ENCODE measurements at places on chromosomes 4 and X. TPM values are rescaled to one million over a fixed set of nuclear protein-coding genes. Genes with fewer than 3 reads are reported as not detected.

KIAA1210 gene
- not detected for total RNA-seq

ZXDB gene
- total RNA-seq, result 0.03 TPM

SMIM31 gene
- total RNA-seq, result 0.25 TPM

CDX4 gene
- total RNA-seq, result not detected

BMPR1B gene
- total RNA-seq, result 0.03 TPM

YIPF7 gene
- not detected for total RNA-seq

CXCL6 gene
- 2.3 TPM for total RNA-seq

BTK gene
- not detected for total RNA-seq

CNGA1 gene
- total RNA-seq, result 6.5 TPM

HSPA4L gene
- 8.1 TPM for total RNA-seq

CDS1 gene
- 11.6 TPM for total RNA-seq

- DNase-seq, result no peak
Measured at GRCh38 chr4:83651846-83652245, 115.9 kb downstream of the GPAT3 start.

DNA sequence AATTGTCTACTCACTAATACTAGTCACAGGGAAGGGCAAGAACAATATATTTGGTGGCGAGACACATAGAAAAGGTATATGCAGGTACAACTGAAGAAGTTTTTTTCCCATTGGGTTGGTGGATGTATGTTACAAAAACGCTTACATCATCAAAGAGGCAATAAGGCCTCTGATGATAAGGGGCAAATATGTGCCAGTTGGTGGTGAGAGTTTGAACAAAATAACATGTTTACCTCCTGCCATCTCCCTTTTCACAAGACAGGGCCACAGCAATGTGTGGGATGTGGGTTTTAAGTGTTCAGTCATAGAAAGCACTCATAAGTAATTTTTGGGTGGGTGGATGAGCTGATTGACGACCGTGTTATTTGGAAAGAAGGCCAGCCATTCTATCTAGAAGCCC is 41.7 kb downstream of the PAGE2 start:
- no peak for DNase-seq

DNA sequence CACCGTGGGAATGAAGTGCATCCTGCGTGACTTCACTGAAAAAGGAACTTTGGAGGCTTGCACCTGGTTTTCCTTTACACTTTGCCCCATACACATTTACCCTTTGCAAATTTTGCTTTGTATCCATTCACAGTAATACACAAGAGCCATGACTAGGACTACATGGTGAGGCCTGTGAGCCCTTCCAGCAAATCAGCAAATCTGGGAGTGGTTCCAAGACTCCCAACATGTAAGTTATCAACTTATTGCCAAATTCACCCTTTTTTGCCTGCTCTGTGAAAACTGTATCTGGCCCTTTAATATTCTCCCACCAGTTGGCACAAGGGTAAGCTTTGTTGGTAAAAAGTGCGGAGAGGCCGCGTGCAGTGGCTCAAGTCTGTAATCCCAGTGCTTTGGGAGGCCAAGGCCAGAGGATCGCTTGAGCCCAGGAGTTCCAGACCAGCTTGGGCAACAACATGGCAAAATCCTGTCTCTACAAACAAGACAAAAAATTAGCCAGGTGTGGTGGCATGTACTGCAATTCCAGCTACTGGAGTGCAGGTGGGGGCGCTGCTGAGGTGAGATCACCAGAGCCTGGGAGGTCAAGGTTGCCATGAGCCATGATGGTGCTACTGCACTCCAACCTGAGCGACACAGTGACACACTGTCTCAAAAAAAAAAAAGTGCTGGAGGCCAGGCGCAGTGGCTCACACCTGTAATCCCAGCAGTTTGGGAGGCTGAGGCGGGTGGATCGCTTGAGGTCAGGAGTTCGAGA is 5.0 kb downstream of the PRMT9 start:
- DNase-seq, result peak; percentile 7

DNA sequence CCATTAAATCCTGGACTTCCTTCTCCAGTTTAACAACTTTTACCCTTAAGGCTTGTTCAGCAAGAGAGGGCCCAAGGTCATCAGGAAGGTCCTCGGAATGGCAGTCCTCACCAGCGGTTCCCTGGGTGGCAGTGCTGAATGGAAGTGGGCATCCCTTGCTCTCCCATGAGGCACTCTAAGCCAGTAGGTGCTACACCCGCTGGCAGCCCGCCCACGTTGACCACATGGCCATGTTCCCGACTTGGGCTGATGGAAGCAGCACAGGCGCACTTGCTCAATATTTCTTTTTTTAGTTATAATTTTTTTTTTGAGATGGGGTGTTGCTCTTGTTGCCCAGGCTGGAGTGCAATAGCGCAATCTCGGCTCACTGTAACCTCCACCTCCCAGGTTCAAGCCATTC is 277.9 kb downstream of the ZC4H2 start:
- DNase-seq, result no peak

DNA sequence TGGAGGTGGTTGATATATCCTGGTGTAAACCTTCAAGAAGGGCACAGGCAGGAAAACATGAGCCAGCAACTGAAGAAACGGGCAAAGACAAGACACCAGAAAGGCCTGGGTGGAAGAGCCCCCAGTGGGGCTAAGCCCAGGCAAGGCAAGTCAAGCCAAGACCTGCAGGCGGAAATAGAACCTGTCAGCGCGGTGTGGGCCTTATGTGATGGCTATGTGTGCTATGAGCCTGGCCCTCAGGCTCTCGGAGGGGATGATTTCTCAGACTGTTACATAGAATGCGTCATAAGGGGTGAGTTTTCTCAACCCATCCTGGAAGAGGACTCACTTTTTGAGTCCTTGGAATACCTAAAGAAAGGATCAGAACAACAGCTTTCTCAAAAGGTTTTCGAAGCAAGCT is 7.2 kb downstream of the ZFP42 start:
- no peak for DNase-seq

- DNase-seq, result no peak
Measured at GRCh38 chr4:130424211-130424610, 1328.3 kb downstream of the C4orf33 start.

DNA sequence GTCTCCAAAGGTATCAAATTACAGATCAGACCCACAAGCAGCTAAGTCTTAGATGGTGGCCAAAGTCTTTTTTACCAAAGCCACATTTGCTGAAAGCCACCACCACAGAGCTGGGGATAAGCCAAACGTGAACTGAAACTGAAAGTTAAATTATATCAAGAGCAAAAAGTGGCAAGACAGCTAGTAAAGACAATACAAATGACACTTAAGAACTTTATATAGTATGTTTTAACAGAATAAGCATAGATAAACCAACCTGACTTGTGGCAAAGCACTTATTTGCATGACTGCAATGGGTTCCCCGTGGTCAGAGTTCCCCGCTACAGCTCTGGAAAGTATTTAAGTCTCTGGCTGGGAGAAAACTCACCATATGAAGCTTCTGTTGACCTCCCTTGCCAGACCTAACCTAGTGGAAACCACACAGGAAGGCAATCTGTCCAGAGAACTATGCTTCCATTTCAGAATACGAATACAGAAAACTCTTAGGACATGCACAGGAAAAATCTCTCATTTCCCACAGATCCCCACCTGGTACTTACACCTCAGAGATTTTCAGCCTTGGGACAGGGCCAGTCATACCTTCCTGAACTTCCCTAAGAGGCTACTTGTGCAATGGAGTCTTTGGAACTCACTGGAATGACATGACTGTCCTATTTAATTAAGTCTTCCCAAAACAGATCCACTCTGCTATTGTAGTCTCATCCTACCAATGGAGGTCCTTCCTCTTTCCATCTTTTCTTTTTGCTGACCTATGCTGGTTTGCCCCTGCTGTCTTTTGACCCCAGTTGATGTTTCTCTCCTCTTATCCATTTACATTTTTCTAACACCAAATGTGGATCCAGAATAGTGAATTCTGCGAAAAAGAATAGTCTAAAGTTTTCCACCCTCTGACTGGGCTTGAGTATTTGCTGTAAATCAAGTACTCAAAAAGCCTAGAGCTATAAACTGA is 225.1 kb downstream of the NR3C2 start:
- no peak for DNase-seq

DNA sequence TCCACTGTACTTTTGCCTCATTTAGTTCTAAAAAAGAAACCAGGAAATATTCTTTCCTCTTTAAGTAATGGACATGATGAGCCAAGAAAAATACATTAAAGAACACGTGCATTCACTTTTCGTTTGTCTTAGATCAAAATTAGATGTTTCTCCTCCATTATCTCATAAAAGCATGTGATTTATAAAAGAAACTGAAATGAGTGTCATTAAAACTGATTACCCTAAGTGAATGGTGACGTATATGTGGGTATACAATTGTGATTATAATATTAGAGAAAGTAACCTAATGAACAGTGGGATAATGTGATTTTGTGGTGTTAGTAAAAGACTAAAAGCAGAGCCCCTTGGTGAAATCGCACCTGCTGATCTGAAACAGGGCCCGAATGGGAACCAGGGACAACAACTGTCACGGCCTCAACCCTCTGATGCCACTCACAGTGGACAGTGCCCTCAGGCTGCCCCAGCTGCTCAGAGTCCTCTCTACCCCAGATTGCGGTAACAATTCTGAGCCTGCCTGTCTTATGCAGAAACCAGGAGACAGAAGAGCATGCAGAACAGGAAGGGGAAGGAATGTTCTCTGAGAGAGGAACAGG is 25.7 kb upstream of the HS6ST2 start:
- no peak for DNase-seq

DNA sequence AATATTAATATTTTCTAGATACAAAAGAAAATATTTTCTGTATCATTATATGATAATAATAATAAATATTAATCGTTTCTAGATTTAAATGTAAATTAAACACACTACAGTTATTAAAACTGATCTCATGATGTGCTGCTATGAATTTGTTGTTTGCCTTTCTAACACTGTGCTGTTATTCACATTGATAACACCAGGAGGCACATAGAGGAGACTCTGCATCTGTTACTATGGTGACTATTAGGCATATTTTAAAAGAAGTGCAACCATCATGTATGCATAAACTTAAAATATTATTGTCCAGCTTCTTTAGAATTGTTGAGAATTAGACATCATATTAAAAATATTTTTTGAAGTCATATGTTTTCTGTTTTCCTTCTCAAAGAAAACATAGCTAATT is 11.8 kb upstream of the PDGFC start:
- DNase-seq, result no peak

GRCh38 chr4:41696763-41697162 is 51.8 kb downstream of the PHOX2B start:
- DNase-seq, result no peak

- DNase-seq, result no peak
Measured at GRCh38 chr4:77332696-77333270, 175.8 kb downstream of the CCNG2 start.

DNA sequence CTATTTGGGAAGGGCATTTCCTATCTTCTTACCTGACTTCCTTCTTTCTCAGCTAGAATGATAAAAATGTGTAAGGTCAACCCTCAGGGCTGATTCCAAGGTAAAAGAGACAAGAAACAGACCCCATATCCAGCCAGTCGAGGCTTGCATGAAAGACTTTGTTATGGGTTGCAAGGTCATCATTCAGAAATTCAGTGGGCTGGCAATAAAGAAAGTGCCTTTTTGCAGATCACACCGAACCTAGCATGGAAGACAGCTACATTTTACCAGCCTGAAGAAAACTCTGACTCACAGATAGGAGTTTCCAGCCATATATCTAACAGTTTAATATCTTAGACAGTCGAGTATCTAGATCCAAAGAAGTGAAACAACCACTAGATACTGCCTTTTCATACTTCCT is 87.4 kb downstream of the PDGFC start:
- no peak for DNase-seq

DNA sequence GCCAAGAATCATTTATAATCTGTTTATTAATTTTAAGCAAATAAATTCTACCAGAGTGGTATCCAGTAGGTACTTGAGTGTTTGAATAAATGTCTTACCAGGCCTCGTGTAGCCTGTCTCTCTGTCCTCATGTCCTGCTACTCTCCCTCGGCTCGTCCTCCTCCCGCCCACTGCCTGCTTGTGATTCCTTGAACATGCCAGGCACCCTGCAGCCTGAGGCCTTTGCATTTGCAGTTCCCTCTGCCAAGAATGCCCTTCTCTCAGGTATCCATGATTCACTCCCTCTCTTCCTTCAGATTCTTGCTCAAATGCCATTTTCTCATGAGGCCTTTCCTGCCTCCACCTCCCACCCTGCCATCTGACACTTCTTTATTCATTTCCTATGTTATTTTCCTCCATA is 209.7 kb upstream of the PRPS2 start:
- DNase-seq, result no peak

GRCh38 chr4:85760511-85760910 is 285.6 kb downstream of the ARHGAP24 start:
- no peak for DNase-seq

DNA sequence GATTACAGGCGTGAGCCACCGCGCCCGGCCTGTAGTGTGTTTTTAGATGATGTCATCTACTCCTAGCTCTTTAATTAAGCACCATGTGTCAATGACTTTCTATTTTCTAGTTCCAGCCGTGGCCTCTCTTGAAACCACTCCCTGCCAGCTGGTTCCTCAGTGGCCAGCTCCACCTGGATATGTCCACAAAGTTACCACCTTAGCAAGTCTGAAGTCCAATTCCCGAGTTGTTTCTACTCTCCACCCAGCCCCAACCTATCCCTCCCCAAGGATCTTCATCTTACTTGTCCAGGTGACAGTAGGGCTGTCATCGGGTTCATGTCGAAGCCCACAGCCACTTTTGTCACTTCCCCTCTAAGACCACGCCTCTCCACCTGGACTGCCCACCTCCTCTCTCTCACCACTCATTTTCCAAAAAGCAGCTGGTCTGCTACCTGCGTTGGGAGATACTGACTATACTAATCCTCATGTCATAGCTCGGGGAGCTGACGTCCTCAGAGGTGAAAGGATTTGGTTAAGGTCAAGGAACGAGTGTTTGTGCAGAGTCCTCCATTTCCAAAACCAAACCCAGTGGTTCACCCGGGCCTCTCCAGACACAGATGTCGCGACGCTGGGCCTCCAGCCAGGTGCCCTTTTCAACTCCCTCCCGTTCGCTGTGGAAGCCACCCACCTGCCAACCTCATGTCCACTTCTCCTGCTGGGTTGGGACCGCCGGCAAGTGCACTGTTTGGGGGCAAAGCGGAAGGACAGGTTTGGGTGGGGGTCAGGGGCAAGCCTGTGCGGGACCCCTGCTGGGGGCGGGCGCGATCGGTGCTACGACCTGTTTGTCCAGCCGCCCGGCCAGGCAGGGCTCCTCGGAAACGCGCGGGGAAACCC is 704 bp downstream of the FAM3A start:
- DNase-seq, result peak; percentile 67

- DNase-seq, result no peak
Measured at GRCh38 chrX:2788980-2789379, 37.1 kb downstream of the XG start.

- no peak for DNase-seq
Measured at GRCh38 chrX:19177721-19178120, 55.5 kb upstream of the ADGRG2 start.

GRCh38 chr4:7121174-7121573 is 53.3 kb upstream of the GRPEL1 start:
- no peak for DNase-seq
